ENCODE measurements at places on chromosomes 7 and 10.

DNA sequence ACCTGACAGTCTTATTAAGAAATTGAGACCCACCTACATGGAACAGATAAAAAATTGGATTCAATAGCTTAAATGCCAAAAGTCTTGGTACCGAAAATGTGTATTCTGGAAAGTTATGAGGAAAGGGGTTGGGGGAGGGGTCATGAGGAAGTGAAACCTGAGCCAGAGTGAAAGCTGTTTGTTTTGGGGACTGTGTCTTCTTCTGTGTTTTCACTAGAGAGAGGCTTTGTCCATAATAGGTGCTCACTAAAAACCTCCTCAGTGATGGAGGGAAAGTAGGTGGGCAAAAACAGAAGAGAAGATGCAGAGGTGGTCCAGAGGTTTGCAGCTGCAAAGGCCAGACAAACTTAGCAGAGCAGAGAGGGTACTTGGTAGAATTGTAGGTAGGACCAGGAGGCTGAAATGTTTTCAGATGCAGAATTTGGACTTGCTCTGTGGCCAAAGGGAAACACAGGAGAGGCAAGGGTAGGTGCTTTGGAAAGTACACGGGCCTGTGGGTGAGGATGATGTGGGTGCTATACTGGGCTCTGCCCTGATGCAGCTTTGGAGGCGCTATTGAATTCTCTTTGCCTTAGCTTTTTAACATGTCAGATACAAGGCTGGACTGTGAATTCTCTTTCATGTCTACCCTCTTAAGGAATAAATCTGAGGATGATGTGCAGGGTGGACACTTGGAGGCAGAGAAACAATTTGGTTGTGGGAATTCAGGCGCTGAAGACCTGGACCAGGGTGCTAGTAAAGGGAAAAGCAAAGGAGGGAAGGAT, 254.6 kb downstream of the PTEN start:
- DNase-seq, result no peak

GRCh38 chr7:4461531-4461930, 220.6 kb upstream of the FOXK1 start:
- DNase-seq, result no peak

DNA sequence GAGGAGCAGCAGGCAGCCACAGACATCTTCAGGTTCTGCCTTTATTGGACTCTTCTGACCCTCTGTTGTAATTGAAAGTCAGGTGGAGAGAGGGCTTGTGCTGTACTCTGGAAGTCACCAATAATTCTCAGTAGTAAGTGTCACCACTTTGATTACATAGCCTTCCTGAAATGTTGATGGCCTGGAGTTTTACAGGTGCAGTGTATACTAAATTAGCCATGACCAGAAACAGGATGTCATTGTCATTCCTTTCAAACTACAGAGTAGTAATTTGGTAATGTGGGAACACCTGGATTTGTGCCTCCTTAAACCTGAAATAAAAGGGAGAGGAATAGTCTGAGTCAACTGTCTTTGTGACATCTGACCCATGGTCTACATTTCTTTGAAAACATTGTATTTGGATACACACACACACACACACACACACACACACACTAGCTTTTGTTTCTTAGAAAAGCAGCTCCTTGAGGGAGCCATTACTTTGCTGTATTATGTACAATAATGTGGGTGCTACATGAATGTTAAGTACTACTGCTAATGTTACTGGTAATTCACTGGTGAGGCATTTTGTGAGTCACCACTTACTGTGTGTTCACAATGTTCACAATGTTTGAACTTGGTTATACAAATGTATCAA, 19.6 kb downstream of the ARL4A start:
- no peak for DNase-seq

DNA sequence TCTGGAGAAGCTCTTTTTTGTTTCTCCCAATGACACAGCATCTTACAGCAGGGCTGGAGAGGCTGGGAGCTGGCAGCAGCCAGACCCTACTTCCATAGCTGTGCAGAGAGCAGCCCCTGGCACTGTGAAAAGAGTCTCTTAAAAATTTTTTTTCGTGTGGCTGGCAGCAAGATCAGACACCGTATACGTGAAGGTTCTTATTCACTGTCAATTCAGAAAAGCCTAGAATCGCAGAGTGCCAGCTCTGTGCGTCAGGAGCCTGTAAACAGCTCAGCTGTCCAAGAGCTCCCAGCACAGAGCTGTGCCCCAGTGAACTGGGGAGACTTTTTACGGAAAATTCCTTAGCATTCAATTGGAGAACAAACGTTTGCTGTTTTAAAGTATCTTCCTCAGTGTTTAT, 6.5 kb downstream of the BAG3 start:
- DNase-seq, result no peak

GRCh38 chr10:132516771-132517725, 20.5 kb upstream of the INPP5A start:
- peak; percentile 61 for DNase-seq

GRCh38 chr10:42954766-42955492, 121.9 kb upstream of the RET start:
- DNase-seq, result no peak

DNA sequence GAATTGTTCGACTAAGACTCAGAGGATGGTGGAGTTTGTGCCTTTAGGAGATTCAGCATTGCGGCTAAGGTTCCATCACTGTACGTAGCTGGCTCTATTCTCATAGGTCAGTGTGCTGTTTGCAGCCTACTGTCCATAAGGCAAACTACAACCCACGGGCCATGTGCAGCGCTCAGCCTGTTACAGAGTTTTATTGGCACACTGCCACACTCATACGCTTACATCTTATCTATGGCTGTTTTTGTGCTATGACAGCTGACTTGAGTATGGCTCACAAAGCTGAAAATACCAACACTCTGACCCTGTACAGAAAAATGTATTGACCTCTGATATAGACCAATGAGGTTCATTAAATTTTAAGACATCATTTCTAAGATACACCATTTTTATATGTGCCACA, 114.5 kb downstream of the ARID5B start:
- DNase-seq, result no peak

DNA sequence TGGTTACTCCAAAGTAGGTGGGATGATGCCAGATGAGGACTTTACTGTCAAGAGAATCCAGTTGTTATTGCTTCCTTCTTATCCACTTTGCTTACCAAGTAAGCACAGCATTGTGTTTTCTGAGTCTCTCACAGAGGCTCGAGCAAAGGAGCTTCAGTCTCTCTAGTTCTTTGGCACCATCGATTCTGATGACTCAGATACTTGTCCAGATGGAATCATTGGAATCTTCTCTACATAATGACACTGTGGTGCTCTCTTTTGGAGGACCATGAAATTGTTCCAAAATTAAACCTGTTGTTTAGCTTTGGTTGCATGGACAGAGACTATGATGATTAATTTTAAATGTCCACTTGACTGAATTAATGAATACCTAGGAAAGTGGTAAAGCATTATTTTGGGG, 132.6 kb downstream of the NXPH1 start:
- no peak for DNase-seq

- DNase-seq, result peak; percentile 32
These were observed 35.0 kb downstream of the SH3PXD2A start for GRCh38 chr10:103820101-103821062.

DNA sequence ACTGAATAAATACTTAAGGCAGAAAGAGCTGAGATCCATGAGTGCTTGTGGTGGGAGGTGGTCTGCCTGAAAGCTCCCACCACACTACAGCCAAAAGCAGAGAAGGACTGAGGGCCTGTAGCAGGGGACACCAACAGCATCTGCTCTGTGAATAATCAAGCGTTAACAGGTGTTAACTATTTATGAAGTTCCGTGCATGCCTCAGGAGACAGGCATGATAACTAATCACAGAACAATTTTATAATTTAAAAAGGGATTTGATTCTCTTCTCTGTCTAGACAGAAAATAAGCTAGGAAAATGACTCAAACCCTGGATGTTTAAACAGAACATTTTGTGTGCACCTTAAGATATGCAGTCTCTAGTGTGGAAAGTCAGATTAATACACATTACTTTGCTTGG, 61.5 kb upstream of the GHITM start:
- no peak for DNase-seq

GRCh38 chr10:49361735-49362568, 33.9 kb downstream of the DRGX start:
- no peak for DNase-seq

GRCh38 chr7:44388089-44388970, 62.9 kb upstream of the CAMK2B start:
- no peak for DNase-seq

- no peak for DNase-seq
These were observed 67.7 kb downstream of the BRAF start for GRCh38 chr7:140857048-140857447.

- peak; percentile 21 for DNase-seq
These were observed 27.2 kb upstream of the MSRB2 start for GRCh38 chr10:23067939-23068775.

DNA sequence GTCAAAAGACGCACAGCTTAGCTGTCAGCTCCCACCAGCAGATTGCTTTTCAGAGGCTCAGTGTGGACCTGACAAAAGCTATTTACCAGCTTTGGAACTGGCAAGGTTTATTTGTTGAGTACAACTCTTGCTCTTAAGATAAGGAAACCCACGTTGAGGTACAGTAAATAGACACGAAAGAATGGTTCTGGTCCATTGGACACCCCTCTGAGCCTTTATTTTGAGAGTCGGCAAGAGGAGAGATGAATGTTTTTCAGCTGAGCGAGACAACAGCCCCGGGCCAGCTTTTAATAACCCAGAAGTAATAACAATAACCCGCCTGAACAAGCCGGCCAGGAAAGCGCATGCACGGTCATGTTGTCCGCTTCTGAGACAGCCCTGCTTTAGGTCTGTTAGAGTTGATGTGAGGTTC, 49.0 kb downstream of the WNT2 start:
- no peak for DNase-seq

DNA sequence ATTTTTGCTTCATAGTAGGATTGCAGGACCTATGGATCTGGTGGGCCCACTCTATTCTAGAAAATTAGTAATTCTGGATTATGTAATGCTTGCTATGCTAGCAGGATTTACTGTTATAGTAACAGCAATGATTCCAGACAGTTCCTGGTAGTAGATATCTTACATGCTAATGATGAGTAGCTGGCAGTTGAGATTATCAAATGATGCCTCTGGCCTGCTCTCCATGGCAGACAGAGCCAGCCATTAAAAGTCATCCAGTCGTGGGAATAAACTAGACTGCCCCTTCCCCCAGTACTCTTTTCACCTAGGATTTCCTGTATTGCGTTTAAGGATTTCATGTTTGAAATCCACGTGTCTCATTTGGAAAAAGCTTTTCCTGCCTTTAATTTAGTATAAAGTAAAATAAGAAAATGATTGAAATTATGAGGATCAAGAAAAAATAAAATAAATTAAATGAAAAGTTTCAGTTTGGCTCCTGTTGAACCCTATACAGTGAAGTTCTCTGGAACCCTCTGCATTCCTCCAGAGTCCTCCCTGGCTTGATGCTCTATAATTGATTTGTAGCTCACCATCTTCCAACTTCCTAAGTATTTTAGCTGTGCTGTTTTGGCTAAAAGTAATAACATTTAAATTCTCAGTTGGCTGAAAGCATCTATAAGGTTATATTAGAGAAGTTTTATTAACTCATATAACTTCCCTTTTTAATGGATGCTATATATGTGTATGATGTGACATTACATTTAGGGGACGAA, 14.6 kb downstream of the UMAD1 start:
- no peak for DNase-seq
